Left ventricle myocardium superior (tissue), 1 donor: ENCODE measurements at places on chromosomes 2 and 18. TPM values are rescaled to one million over a fixed set of nuclear protein-coding genes. Genes with fewer than 3 reads are reported as not detected.
A peak's percentile ranks its signal among the peaks of the same experiment; 100 is the strongest.

DNA sequence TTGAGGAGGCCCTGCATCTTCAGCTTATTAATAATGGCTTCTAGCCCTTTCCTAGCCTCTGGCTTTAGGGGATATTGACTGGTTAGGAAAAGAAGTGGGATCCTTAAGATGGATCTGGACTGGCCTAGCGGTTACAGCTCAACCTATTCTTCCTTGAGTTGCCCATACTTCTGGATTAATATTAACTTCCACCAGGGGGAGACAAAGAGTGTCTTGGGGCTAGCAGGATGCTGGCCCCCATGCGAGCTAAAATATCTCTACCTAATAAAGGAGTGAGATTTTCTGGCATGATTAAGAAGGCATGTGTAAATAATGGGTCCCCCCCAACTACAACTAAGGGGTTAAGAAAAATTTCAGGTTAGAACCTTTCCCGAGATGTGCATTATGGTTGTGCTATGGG, 23.2 kb upstream of the PLA2R1 start:
- DNase-seq = no peak

GRCh38 chr2:143481237-143481623, 352.0 kb downstream of the ARHGAP15 start:
- no peak for DNase-seq

GRCh38 chr2:173998386-173998785, 33.2 kb upstream of the SP3 start:
- DNase-seq = no peak

DNA sequence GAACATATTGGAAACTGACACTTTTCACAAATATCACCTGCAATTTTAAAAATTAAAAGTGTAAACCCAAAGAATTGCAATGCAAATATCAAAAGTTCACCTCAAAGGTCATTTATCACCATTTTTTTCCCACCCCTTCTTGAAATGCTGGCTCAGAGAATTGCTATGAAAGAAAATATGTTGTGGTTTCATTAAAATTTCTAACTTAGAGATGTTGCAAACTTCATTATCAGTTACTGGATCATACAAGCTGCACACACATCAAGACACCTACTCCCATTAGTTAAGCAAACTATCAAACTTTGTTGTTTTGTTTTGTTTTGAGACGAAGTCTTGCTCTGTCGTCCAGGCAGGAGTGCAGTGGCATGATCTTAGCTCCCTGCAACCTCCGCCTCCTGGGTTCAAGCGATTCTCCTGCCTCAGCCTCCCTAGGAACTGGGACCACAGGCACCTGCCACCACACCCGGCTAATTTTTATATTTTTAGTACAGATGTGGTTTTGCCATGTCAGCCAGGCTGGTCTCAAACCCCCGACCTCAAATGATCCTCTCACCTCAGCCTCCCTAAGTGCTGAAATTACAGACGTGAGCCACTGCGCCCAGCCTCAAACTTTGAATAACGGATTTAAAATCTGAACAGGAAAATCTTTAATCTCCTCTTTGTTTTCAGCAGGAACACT, 37.0 kb downstream of the STK39 start:
- no peak for DNase-seq

DNA sequence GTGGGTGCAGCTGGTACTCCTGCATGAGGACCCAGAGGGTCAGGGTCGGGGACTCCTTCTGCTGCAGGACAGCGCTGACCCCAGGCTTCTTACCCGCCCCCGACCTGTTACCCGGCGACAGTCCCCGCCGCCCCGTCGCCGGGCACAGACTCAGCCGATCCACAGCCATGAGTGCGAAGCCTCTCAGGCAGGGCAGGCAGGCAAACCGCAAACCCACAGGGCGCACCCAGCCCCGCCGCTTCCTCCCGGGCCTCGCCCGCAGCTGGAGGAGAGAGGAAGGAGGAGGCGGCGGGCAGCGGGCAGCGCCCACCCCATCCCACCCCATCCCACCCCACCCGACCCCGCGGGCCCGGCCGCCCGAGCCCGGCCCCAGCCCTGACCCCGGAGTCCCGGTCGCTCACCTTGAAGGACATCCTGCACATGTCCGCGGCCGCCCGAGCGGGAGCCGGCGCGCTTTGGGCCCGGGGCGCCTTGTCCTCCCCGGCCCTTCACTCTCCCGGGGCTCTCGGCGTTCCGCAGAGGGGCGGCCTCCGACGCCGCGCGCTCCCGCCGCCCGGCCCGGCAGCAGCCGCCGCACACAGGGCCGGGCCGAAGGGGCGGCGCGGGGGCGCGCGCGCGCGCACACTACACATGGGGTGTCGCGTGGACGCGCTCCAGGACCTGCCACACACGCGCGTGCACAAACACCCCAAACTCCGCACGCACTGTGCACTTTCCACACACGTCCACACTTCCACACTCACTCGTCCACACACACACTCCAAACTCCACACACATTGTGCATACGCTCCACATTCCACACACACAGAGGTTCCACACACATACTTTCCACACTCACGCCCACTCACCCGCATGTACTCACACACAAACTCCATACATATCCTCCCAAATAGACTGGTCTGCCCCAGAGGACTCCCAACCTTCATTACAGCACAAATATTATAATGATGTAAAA, at the start of gene ANKRD29:
Gene ANKRD29, minus strand, starts transcription at position 603 of the 955 bp plus-strand sequence. Its CDS starts 181 bp downstream, at position 422.
- DNase-seq = peak; percentile 80

PID1 gene
- 8.0 TPM for total RNA-seq

GRCh38 chr2:213119061-213119809, 32.2 kb downstream of the IKZF2 start:
- DNase-seq = no peak

DNA sequence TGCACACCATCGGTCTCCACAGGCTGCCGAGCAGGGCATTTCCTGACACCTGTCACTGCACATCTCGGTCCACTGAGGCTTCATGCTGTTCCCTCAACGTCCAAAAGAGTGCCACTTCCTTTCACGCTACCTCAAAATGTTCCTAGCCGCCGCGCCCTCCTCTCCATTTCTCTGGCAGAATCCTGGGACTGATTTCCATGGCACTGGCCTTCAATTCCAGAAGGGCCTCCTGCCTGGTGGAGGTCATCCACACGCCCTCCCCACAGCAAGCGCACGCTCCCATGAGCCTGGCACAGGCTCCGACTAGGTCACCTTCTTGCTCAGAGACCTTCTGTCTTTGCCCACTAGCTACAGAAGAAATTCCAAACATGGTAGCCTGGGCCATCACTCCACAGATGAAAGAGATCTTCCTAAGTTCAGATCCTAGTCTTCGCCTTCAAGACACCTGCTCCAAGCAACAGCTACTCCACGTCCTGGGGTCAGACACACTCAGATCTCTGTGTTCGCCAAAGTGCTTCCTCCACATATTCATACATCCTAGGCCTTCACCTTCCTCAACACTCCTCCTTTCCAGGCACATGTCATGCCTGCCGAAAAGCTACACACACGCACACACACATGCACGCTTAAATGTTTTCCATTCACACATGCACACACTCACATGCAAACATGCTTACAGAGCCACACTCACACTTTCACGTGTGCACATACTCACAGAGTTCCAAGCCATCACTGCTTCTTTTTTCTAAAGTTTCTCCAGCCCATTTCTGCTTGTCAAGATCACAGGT, 94.0 kb downstream of the PXDN start:
- DNase-seq = peak; percentile 27

GRCh38 chr2:45134726-45135125, 125.5 kb upstream of the SIX2 start:
- DNase-seq = no peak

GRCh38 chr18:72868585-72869225, 918 bp upstream of the NETO1 start:
- DNase-seq = no peak

NIF3L1 gene
- total RNA-seq = 16.9 TPM

DIPK1C gene
- total RNA-seq = 6.3 TPM

GRCh38 chr2:11746807-11747459, 501 bp downstream of the LPIN1 start:
- DNase-seq = peak; percentile 58

IL37 gene
- total RNA-seq = not detected

ASIC4 gene
- not detected for total RNA-seq

IKZF2 gene
- total RNA-seq = 6.1 TPM

- DNase-seq = no peak
Measured at GRCh38 chr2:13056259-13056843, 339.6 kb downstream of the TRIB2 start.

TNFAIP6 gene
- 2.4 TPM for total RNA-seq

IL1RL1 gene
- 2.5 TPM for total RNA-seq

DNA sequence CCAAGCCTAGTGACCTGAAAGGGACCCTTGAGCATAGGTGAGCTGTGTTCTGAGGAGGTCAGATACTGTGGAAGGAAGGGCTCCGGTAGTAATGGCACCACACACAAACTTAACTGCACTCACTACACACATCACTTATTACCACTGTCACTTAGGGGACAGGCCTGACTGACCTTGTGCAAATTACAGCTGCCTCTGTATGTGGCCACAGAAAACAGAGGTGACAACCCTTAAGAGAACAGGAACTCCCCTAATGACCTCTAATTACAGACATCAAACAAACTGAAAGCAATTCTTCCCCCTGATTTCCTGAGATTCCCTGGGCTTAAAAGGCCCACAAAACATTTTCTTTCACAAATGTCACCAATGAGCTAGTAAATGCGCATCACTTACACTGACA, 360.6 kb downstream of the RND3 start:
- DNase-seq = no peak

GRCh38 chr2:28652217-28652616, 99.4 kb upstream of the PPP1CB start:
- no peak for DNase-seq

- no peak for DNase-seq
Measured at GRCh38 chr2:77797088-77797487, 274.9 kb upstream of the LRRTM4 start.

DNA sequence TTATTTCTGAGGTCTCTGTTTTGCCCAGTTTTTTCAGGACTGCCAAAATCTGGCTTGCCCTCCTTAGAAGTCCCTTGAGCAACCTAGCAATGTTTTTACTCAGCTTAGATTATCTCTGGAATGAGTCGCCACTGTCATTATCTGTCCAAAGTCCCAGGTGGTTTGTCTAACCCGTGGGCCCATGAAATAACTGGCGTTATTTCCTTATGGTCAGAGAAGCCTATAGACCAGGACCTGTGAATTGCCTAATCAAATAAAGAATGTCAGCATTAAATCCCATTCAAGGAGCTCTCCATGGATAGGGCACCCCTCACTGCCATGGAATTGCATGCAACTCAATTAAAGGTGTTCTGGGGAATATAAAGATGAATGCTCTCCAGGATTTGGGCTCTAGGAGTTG, 373.9 kb downstream of the SETBP1 start:
- DNase-seq = no peak

EN1 gene
- not detected for total RNA-seq

RAB17 gene
- 3.2 TPM for total RNA-seq

DNA sequence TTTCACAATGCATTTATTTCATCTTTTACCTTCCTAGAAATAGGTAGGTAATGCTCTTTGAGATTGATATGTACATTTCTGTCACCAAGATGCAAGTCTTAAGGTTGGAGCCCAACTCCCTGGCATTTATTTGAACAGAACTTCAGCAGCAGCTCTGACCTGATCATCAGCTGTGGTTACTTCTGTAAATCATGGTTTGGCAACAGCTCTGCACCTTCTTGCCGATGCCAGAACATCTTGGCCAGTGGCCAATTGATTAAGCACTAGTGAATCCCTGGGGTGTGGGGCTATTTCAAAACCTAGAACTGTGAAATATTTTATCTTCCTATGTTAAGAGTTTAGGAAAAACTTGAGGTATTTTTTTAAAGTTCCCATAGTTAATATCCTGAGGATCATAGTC, 124.8 kb upstream of the NYAP2 start:
- DNase-seq = no peak

DNA sequence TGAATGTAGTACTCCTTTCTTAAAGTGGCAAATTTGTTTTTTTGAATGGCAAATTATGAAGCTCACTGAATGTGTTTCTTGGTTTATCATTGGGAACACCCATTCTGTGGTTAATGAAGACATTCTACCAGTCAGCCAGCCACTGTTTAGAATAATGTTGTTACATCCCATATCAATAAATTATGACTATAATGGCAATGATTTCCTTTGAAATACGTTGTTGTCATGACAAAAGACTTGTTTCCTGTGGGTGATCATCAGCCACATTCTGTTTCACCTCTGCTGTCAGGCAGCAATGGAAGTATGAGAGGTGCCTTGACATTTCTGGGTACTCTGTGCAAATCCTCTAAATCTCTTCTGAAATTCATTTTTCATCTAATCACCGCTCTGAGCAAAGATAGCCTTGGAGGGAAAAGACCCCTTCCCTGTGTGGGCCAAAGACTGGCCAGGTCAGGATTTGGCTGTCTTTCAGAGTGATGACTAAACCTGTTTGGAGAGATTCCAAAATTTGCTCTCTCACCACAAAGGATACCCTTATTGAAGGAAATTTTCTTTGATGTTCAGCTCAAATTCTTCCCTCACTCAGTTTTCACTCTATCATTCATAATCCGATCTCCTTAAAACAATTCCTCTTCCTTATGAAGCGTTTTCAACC, 869.2 kb downstream of the BCL11A start:
- DNase-seq = no peak

- DNase-seq = no peak
Measured at GRCh38 chr2:188441288-188441947, 149.7 kb downstream of the GULP1 start.
